ENCODE measurements at places on chromosomes 5 and 9.

DNA sequence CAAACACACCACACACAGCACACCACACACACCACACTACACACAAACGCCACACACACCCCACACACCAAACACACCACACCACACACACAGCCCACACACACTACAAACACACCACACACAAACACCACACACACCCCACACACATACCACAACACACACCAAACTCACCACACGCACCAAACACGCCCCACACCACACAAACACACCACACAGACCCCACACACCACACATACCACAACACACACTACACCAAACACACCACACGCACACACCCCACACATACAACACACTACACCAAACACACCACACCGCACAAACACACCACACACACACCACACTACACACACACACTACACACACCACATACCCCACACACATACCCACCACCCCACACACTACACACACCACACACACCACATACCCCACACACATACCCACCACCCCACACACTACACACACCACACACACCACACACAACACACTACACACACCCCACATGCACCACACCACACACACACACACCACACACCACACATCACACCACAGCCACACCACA lies 151.2 kb downstream of the ERCC6L2 start:
- no peak for DNase-seq

- DNase-seq: no peak
Observed at GRCh38 chr5:97417986-97418385, 234.9 kb upstream of the RIOK2 start.

DNA sequence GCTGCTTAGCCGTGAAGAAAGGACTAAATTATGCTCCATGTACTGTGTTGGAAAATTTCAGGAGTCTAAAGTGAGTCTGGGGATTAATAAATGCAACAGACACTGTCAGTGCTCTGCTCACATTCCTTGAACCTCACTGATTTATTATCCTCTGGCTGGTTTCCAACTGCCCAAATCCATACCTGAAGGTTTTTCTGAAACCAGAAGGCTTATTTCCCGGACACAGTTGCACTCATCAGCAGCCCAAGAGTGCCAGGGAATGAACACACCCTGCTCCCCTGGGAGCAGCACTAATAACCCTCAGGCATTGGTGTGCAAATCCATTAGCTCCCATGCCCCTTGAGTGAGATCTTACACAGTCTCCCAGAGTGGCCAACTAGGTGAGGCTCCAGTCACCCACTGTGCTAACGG lies 38.7 kb downstream of the F2R start:
- DNase-seq: no peak

GRCh38 chr5:32123058-32123805 lies 50.9 kb downstream of the GOLPH3 start:
- no peak for DNase-seq
